ENCODE measurements at places on chromosomes 16 and 17.

GRCh38 chr17:66865151-66865550 is 30.2 kb downstream of the CACNG5 start:
- no peak for DNase-seq

DNA sequence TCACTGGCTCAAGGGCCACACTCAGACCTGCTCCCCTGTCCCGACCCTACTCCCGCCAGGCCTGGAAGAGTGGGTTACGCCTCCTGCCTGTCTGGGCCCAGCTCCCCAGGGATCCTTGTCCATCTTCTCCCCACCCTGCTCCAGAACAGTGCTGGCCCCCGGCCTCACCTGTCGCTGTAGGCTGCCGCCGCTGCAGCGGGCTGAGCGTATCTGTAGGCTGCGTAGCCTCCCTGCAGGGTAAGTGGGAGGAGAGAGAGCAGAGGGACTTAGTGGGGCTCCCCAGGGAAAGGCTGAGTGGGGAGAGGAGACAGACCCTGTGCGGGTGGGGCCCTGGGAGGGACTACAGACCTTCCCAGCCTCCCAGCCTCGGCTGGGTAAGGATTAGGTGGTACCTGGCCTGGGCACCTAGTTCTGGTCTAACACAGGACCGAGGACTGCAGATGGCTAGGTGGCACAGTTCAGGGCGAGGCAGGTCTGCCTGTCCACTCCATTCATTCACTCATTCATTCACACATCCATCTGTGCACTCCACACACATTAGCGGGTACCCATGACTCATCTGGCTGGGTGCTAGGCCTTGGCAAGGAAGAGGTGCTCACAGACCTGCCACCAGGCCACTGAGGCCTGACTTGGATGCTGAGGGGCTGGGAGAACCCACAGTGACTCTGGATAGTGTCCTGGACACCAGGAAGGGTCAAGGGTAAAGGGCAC is 20.9 kb downstream of the ENGASE start:
- DNase-seq: no peak

GRCh38 chr17:73387746-73388577 is 76.2 kb upstream of the CDC42EP4 start:
- no peak for DNase-seq

- DNase-seq: no peak
These were observed 20.0 kb downstream of the UBALD1 start for GRCh38 chr16:4594433-4595410.

DNA sequence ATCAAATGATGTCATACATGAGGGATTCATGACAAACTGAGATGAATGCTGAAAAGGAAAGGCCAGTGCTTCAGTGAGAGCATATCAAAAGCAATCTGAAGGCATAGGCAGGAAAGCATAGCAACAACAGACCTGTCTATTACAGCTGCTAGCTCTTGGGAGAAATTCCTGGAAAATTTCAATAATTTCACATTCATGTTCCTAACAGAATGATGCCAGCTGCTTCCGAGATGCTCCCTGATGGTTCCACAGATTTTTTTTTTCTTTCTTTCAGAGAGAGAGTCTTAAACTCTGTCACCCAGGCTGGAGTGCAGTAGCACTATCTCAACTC is 50.3 kb upstream of the CLEC3A start:
- no peak for DNase-seq

DNA sequence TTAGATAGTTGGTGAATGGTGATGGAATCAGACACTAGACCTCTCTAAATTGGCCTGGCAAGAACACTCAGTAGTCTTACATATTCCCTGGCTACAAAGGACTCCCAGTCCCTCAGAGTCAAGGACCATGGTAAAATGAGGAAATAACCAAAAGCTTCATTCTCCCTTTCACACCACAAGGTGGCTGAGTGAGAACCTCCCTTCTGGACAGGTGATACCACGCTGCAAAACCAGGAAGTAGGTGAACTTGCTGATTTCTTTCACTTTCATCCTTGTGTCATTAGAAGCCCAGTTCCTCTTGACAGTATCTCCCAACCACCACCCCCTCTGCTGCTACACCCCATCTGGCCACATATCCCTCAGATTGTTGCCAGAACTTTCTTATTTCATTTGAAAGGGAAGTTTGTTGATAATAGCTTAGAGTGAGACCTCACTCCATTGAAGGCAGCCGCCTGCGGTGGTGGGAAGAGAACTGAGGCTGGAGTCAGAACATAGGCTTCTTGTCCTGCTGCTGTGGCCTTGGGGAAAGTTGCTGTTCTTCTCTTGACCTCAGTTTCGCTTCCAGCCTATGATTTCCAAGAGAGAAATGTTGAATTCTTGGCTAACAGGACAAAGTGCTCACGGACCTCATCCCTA is 290.6 kb upstream of the CCL2 start:
- DNase-seq: no peak

GRCh38 chr17:78899361-78900260 is 3.4 kb downstream of the CEP295NL start:
- DNase-seq: no peak

GRCh38 chr17:32596628-32597027 is 109.8 kb downstream of the CDK5R1 start:
- DNase-seq: no peak

DNA sequence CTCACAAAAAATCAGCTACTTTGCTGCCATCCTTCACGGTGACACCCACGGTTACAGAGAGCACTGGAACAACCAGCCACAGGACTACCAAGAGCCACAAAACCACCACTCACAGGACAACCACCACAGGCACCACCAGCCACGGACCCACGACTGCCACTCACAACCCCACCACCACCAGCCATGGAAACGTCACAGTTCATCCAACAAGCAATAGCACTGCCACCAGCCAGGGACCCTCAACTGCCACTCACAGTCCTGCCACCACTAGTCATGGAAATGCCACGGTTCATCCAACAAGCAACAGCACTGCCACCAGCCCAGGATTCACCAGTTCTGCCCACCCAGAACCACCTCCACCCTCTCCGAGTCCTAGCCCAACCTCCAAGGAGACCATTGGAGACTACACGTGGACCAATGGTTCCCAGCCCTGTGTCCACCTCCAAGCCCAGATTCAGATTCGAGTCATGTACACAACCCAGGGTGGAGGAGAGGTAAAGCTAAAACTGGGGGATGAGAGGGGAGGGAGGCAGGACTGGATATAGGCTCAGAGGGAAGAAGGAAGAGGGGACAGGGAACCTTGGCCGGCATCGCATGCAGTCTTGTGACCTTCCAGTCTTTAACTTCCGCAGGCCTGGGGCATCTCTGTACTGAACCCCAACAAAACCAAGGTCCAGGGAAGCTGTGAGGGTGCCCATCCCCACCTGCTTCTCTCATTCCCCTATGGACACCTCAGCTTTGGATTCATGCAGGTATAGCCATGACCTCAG is 581 bp downstream of the CD68 start:
- DNase-seq: no peak

DNA sequence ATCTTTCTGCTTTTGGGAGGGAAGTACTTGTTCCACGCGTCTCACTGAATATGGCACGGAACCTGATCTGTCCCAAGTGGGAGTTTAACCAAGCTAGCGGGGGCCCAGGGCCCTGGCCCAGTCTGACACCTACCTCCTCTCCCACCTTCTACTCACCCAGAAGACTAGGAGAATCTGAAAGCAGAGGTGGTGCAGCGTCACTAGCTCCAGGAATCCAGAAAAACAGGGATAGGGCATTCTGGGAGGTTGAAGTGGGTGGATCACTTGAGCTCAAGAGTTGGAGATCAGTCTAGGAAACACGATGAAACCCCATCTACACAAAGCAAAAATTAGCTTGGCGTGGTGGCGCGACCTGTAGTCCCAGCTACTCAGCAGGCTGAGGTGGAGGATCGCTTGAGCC is 163.5 kb upstream of the ZNF267 start:
- no peak for DNase-seq

GRCh38 chr17:74037320-74037719 is 166.2 kb upstream of the RPL38 start:
- DNase-seq: no peak

DNA sequence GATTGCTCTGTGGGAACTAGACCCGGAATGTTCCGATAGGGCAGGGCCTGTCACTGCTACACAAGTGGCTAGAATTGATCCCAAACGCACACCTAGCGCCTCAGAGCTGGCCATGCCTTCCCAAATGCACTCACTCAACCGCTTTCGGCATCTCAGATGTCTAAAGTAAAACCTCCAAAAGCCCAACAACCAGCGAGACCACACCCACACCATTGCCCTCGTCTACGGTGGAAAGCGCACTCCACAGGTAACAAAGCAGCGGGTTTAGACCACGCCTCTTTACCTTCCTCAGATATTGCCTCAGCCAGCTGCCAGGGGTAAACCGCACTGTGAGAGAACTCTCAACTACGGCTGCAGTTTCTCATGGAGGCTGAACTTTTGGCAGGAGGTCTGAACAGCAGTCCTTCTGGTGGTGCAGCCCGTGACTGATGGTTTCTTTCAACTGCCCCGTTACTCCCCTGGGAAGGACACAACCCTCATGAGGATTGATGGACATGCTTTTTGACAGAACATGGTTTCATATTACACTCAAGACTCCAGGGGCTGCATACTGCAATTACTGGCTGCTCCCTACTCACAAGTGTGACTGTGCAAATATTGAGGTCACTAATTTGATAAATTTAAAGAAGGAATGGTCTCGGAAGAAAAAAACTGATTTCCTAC is 34.5 kb downstream of the USP7 start:
- no peak for DNase-seq

- no peak for DNase-seq
These were observed 40.5 kb upstream of the KLHDC4 start for GRCh38 chr16:87806261-87806640.

DNA sequence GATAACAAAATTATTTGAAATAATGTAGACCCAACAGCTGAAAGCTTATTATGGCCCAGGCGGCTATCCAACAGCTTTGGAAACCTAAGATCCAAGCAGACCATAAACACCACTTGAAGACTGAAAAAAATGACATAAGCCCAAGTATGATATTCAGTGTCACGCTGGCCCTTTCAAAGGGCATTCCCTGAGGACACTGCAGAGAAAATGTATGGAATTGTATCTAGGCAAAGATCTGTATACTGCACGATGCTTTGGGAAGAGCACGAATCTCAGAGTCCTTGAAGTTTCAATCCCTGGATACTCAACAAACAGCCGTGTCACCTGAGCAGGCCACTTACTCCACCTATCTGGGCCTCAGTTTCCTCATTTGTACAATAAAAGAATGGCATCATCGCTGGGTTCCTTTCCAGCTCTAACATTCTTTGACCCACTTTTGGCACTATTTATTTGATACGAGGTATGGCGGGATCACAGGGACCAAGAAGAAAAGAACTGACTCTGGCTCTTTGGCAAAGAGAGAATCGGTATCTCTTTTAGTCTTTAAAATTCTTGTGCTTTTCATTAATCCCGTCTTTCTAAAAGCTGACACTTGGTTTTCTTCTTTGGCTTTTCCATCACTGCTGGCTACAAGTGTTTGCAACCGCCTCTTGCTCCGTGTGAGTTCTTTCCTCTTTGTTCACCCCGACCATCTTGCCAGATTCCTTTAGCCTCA is 1.2 kb downstream of the STAT5B start:
- no peak for DNase-seq

All from stimulated activated CD8-positive, alpha-beta memory T cell treated with anti-CD3 and anti-CD28 coated beads, Interleukin-4, amount 100 ng/mL, for 4 hours (primary cell).